Adrenal gland (tissue), 19 donors: ENCODE measurements at places on chromosomes 4 and X. TPM values are rescaled to one million over a fixed set of nuclear protein-coding genes. Genes with fewer than 3 reads are reported as not detected.

- no peak overlapping the region for H3K4me3 ChIP-seq
- DNase-seq, result no peak
- H3K36me3 ChIP-seq, result no peaks in the 10 kb centered on the region
- no peak overlapping the region for H3K27ac ChIP-seq
Measured at GRCh38 chr4:22190855-22191254, 242.3 kb upstream of the KCNIP4 start.

DNA sequence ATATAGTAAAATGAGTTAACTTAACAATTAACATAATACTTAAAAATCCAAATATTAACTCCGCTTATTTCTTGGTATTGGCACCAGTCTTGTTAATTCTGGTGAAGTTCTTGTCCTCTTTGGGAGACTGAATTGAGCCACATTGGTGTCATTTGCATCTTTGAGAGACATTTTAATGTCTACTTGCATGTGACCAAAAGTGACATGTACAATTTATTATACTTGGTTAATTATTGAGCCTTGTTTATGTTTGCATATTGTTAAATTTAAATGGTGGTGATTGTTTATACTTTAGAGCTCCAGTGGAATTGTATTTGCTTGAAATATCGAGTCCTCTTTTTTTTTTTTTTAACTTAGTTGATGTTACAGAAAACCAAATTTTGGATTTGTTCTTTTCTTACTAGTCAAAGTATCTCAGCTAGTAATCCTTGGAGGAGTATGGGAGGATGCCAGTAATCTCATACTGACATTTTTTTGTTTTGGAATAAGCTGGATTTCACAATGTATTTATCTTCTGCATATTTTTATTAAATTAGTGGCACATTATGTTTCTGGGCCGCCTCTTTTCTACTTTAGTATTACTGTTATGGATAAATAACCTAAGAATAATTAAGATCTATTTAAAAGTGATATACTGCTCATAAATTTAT is 3.9 kb downstream of the SPCS3 start:
- no peaks in the 10 kb centered on the region for H3K4me1 ChIP-seq

GRCh38 chrX:106415276-106415895 is 196.4 kb upstream of the RADX start:
- H3K4me3 ChIP-seq, result no peak overlapping the region
- no peak overlapping the region for H3K27ac ChIP-seq
- H3K27me3 ChIP-seq, result peaks cover 10% of the 10 kb centered on the region
- no peaks in the 10 kb centered on the region for H3K4me1 ChIP-seq
- no peaks in the 10 kb centered on the region for H3K36me3 ChIP-seq

GRCh38 chrX:132671229-132671641 is 182.4 kb upstream of the MBNL3 start:
- H3K27me3 ChIP-seq, result peaks cover 5% of the 10 kb centered on the region
- H3K4me1 ChIP-seq, result no peaks in the 10 kb centered on the region
- no peak for DNase-seq
- H3K4me3 ChIP-seq, result no peak overlapping the region
- no peaks in the 10 kb centered on the region for H3K36me3 ChIP-seq

GRCh38 chr4:20493761-20494353 is 206.4 kb upstream of the PACRGL start:
- H3K4me1 ChIP-seq, result no peaks in the 10 kb centered on the region
- H3K27ac ChIP-seq, result no peak overlapping the region
- H3K4me3 ChIP-seq, result no peak overlapping the region
- no peak for DNase-seq
- no peaks in the 10 kb centered on the region for H3K27me3 ChIP-seq
- H3K36me3 ChIP-seq, result no peaks in the 10 kb centered on the region

- H3K36me3 ChIP-seq, result no peaks in the 10 kb centered on the region
- no peak for DNase-seq
- no peak overlapping the region for H3K4me3 ChIP-seq
- H3K27me3 ChIP-seq, result peaks cover 5% of the 10 kb centered on the region
- no peaks in the 10 kb centered on the region for H3K4me1 ChIP-seq
Measured at GRCh38 chrX:37677765-37678164, 7.8 kb upstream of the XK start.

DNA sequence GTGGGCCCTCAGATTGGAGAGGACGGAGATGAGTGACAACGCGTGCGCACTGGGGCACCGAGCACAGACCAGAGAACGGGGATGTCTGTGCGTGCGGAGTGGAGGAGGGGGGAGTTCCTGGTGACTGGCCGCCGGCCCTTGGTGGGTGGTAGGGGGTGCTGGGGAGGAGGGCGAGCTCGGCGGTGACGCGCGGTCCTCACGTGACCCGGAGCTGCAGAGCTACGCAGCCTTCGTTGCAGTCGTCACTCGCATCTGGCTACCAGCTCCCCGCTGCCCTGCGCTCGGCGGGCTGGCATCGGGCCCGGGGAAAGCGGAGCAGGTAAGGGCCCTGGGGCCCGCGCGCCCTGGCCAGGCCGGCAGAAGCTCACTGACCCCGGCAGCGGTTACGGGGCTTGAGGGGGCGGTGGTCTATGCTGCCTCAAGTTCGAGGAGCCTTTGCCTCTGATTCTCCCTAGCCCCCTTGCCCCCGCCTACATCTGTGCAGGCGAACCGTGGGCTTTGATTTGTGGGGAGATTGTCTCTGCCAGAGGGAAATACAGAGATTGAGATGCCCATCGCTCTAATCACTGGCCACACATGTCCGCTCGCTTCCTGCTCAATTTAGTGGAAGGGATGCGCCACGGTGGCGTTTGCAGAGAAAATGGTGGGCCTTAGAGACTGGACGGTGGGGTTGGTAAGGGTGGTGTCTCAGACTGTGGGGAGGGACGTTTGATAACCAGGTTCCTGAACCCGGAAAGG is at the start of gene ARMCX4:
Gene ARMCX4, plus strand, starts transcription at position 245 of the 738 bp plus-strand sequence. CDS start 3,134 bp downstream, outside the sequence.
- peak; percentile 88 for DNase-seq
- no peaks in the 10 kb centered on the region for H3K27me3 ChIP-seq
- H3K4me1 ChIP-seq, result no peaks in the 10 kb centered on the region
- H3K27ac ChIP-seq, result no peak within 1 kb of the TSS
- peak within 1 kb of the TSS; percentile 43 for H3K4me3 ChIP-seq

DNA sequence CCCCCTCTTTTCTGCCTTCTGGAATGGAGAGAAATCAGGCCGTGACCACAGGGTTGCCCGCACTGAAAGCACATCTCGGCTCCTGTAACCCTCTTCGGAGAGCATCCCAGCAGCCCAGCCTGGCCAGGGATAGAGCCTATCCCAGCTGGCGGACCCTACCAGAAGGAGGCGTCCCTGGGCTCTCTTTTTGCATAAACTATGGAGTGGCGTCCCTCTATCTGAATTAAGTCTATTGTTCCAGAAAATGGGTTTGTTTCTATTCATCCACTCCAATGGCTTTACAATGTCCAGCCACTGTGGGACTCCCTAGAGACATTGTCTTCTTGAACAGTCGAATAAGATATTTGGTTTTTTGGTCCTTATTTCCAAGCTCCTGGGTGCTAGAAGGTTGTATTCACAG is 689 bp upstream of the NHSL2 start:
- no peak overlapping the region for H3K4me3 ChIP-seq
- H3K27me3 ChIP-seq, result peaks cover 58% of the 10 kb centered on the region
- no peak for DNase-seq
- no peaks in the 10 kb centered on the region for H3K4me1 ChIP-seq

DNA sequence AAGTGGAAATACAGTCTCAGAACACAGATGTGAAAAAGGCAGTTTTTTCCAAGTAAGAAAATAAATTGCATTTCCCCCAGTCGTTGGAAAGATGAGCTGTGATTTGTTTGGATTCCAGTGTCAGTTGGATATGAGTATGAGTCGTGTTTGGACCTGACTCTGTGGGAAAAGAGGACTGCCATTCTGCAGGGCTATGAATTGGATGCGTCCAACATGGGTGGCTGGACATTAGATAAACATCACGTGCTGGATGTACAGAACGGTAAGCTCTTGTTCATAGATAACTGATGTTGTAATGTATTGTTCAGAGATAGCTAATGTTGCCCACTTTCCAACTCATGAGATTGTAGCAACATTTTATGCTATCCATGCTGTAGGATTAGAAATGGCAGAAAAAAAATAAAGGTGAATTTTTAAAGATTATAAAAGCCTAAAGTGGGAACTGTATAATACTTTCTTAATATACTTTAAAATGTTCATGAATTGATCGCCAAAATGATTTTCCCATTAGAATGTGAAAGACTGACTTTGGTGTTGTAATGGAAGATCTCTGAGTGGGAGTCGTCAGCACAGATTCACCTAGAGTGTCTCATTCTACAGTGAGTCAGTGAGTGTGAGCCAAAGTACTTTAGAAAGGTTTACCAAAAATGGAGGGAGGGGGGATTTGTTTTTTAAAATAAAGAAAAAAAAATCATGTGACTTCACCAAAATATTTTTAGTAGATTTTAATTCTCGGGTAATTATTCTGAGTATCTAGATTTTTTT is 178.7 kb downstream of the DCTD start:
- no peaks in the 10 kb centered on the region for H3K36me3 ChIP-seq
- H3K4me1 ChIP-seq, result no peaks in the 10 kb centered on the region
- H3K27me3 ChIP-seq, result no peaks in the 10 kb centered on the region
- H3K4me3 ChIP-seq, result no peak overlapping the region

- H3K4me3 ChIP-seq, result no peak overlapping the region
- H3K4me1 ChIP-seq, result no peaks in the 10 kb centered on the region
- H3K36me3 ChIP-seq, result no peaks in the 10 kb centered on the region
- DNase-seq, result peak; percentile 56
Measured at GRCh38 chrX:153460826-153461225, 9.6 kb downstream of the HAUS7 start.

DNA sequence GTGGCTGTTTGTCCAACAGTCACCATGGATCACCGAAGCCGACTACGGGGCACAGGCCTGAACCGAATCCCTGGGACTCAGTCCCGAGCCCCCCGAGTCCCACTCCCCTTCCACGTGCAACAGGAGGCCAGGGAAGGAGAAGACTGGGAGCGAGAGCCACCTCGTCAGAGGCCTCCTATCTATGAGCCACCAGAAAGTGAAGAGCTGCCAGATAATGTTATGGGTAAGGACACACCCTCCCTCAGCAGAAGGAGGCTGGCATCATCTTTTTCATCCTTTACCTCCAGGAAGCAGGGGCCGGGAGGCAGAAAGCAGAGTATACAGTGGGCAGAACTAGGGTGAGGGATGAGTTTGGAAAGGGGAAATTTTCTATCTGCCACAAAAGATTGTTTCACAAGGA is 2.8 kb upstream of the PRDX4 start:
- H3K4me3 ChIP-seq, result no peak overlapping the region
- H3K27ac ChIP-seq, result no peak overlapping the region
- H3K27me3 ChIP-seq, result no peaks in the 10 kb centered on the region
- no peaks in the 10 kb centered on the region for H3K36me3 ChIP-seq

GRCh38 chrX:75155827-75156525 is at the start of gene ABCB7:
Gene ABCB7, minus strand, starts transcription at chrX:75156283. Its CDS starts 11 bp downstream, at chrX:75156272.
- peak; percentile 66 for DNase-seq
- H3K4me1 ChIP-seq, result peaks cover 14% of the 10 kb centered on the region
- H3K27ac ChIP-seq, result peak within 1 kb of the TSS; percentile 80
- H3K36me3 ChIP-seq, result no peaks in the 10 kb centered on the region
- H3K27me3 ChIP-seq, result no peaks in the 10 kb centered on the region
- H3K4me3 ChIP-seq, result no peak within 1 kb of the TSS

DNA sequence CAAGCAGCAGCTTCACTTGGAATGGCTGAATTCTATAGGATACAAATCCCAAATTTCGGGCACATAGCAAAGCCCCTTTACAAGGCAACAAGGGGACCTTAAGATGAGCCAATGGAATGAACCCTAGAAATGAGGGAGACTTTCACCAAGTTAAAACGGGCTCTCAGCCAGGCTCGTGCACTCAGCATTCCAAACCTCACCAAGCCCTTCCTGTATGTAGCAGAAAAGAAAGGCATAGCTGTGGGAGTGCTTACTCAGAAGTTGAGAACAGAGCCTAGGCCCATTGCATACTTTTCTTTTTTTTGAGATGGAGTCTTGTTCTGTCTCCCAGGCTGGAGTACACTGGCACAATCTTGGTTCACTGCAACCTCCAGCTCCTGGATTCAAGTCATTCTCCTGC is 10.8 kb upstream of the HERC5 start:
- no peak for DNase-seq
- no peaks in the 10 kb centered on the region for H3K27me3 ChIP-seq
- no peak overlapping the region for H3K27ac ChIP-seq
- H3K36me3 ChIP-seq, result no peaks in the 10 kb centered on the region

DNA sequence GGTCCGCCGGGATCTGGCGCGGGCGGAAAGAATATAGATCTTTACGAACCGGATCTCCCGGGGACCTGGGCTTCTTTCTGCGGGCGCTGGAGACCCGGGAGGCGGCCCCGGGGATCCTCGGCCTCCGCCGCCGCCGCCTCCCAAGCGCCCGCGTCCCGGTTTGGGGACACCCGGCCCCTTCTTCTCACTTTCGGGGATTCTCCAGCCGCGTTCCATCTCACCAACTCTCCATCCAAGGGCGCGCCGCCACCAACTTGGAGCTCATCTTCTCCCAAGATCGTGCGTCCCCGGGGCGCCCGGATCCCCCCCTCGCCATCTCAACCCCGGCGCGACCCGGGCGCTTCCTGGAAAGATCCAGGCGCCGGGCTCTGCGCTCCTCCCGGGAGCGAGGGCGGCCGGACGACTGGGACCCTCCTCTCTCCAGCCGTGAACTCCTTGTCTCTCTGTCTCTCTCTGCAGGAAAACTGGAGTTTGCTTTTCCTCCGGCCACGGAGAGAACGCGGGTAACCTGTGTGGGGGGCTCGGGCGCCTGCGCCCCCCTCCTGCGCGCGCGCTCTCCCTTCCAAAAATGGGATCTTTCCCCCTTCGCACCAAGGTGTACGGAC is 482 bp upstream of the SHOX start:
- no peaks in the 10 kb centered on the region for H3K4me1 ChIP-seq
- H3K27me3 ChIP-seq, result peaks cover 65% of the 10 kb centered on the region
- no peak for DNase-seq

- no peaks in the 10 kb centered on the region for H3K36me3 ChIP-seq
- H3K4me3 ChIP-seq, result no peak overlapping the region
- peak; percentile 57 for DNase-seq
- H3K27ac ChIP-seq, result peak overlapping the region; percentile 84
- H3K27me3 ChIP-seq, result peaks cover 7% of the 10 kb centered on the region
Measured at GRCh38 chrX:136768469-136769084, 12.2 kb downstream of the ARHGEF6 start.

MAGIX gene
- 8.1 TPM for total RNA-seq

EXOC1L gene
- not detected for total RNA-seq

JADE3 gene
- total RNA-seq, result 19.2 TPM

AFF2 gene
- 2.0 TPM for total RNA-seq

CDK16 gene
- total RNA-seq, result 101 TPM
